ENCODE measurements at places on chromosomes 5 and 9. TPM values are rescaled to one million over a fixed set of nuclear protein-coding genes. Genes with fewer than 3 reads are reported as not detected.

EQTN gene
- 0.46 TPM for polyA plus RNA-seq

LCN9 gene
- polyA plus RNA-seq, result not detected

PIP5KL1 gene
- polyA plus RNA-seq, result 5.7 TPM

TMEM167A gene
- polyA plus RNA-seq, result 112 TPM

DNA sequence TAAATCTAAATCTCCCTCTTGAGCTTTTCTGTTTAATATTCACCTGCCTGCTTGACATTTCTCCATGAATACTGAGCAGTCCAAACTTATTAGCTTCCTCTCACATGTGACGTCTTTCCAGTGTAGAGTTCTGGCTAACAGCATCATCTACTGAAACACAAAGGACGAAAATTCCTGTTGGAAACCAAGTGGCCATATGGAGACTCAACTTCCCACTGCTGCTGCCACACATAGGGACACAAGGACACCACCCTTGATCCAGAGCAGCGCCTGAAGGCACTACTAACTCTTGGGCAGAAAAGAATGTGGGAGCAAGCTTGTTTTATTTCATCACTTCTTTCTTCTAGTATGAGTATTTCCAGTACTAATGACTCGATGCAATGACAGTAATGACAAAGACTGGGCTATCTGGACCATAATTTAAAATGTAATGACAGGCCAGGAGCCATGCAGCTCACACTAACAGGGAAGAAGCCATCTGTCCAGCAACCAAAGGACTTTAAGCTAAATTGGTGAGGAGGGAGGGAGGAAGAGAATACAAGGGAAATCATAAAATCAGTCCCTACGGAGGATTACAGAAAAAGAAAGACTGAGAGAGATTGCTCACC lies 19.2 kb downstream of the RNF130 start:
- DNase-seq, result no peak

DNA sequence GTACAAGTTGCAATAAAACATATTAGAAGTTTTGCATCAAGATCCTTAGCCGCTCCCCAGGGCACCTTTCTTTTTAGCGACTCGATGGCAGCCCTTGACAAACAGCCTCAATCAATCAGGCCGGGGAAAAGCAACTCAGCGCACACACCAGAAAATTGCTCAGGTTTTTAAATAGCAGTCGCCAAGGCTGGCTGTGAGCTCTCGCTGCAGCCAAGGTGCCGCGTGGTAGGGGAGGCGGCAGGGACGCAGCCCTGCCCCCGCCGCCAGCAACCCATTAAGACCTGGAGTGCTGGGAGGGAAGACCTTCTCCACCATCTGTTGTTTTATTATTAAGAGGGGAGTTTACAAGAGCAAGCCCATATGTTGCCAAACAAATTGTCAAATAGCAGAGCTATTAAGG lies 22.6 kb downstream of the ASS1 start:
- no peak for DNase-seq

GRCh38 chr5:72018143-72018803 lies 89.0 kb upstream of the MAP1B start:
- DNase-seq, result no peak

GRCh38 chr5:219460-219863 lies 1.3 kb downstream of the SDHA start:
- no peak for DNase-seq

DNA sequence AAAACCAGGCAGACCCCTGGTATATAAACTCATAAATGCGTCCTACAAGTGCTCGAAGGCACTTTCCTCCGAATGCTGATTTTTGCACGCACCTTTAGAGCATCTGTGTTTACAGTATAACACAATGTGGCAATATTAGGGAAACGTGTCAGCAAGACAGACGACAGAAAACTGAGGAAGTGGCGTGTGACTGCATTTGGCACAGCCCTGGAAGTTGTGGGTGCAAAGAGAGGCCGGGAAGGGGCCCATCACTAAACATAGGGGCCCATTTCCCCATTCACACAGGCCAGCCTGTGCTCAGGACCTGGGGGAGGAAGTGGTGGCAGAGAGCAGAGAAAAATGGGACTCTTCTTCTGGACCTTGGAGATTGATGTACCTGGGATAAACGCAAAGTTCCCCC lies 48.2 kb downstream of the RASGEF1C start:
- DNase-seq, result no peak

- peak; percentile 51 for DNase-seq
These were observed 60.2 kb upstream of the SLC25A51 start for GRCh38 chr9:37963936-37964739.

- peak; percentile 27 for DNase-seq
These were observed 440.4 kb downstream of the CDH18 start for GRCh38 chr5:19547640-19548039.

GRCh38 chr5:135210286-135211055 lies 176.4 kb upstream of the PITX1 start:
- DNase-seq, result no peak

GRCh38 chr9:6565312-6565711 lies 80.2 kb downstream of the GLDC start:
- no peak for DNase-seq

All from right lung (tissue), 10 donors.